Suprapubic skin (tissue), 4 donors: ENCODE measurements at places on chromosomes 11 and 22. TPM values are rescaled to one million over a fixed set of nuclear protein-coding genes. Genes with fewer than 3 reads are reported as not detected.

DNA sequence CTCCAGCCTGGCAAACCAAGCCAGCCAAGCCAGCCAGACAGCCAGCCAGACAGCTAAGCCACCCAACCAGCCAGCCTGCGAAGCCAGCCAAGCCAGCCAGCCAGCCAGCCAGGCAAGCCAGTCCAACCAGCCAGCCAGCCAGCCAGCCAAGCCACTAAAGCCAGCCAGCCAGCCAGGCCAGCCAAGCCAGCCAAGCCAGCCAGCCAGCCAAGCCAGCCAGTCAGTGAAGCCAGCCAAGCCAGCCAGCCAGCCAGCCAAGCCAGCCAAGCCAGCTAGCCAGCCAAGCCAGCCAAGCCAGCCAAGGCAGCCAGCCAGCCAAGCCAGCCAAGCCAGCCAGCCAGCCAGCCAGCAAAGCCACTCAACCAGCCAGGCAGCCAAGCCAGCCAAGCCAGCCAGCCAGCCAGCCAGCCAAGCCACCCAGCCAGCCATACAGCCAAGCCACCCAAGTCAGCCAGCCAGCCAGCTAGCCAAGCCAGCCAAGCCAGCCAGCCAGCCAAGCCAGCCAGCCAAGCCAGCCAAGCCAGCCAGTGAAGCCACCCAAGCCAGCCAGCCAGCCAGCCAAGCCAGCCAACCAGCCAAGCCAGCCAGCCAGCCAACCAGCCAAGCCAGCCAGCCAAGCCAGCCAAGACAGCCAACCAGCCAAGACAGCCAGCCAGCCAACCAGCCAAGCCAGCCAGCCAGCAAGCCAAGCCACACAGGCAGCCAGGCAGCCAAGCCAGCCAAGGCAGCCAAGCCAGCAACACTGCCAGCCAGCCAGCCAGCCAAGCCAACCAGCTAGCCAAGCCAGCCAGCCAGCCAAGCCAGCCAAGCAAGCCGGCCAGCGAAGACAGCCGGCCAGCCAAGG lies 29.7 kb downstream of the CCT8L2 start:
- no peak for DNase-seq

GRCh38 chr11:48116437-48117228 lies 100.0 kb upstream of the OR4B1 start:
- no peak for DNase-seq

- no peak for DNase-seq
Measured at GRCh38 chr11:9014826-9015225, 11.0 kb upstream of the NRIP3 start.

GRCh38 chr11:6799402-6799801 lies at the start of gene OR6A2:
Gene OR6A2, minus strand, starts transcription at chr11:6799689. Its CDS starts 3,981 bp downstream, at chr11:6795708.
- DNase-seq: no peak

NCAM1 gene
- total RNA-seq: 3.3 TPM

DNA sequence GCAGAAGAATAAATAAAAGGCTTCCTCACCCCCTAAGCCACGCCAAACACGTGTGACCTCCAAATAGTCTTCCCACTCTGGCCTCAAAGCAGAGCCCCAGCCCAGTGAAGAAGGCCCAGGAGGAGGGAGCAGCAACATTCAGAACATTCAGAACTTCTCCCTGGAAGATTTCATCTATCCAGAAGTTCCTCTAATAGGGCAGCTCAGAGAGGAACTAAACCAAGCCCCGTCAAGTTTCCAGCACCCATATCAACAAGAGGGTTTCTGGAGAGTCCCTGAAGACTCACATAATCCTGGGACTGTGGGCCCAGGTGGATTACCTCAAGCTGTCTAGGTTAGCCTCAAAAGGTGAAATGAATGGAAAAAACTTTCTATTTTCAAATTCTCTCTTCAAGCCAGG lies 39.4 kb downstream of the PC start:
- DNase-seq: no peak

GRCh38 chr22:28670756-28671155 lies 8.9 kb downstream of the TTC28 start:
- no peak for DNase-seq

GRCh38 chr11:35239471-35240075 lies 100.6 kb downstream of the CD44 start:
- DNase-seq: no peak

- DNase-seq: no peak
Measured at GRCh38 chr11:30446520-30446919, 123.6 kb downstream of the ARL14EP start.

- no peak for DNase-seq
Measured at GRCh38 chr11:71453918-71454304, 908 bp downstream of the NADSYN1 start.

DNA sequence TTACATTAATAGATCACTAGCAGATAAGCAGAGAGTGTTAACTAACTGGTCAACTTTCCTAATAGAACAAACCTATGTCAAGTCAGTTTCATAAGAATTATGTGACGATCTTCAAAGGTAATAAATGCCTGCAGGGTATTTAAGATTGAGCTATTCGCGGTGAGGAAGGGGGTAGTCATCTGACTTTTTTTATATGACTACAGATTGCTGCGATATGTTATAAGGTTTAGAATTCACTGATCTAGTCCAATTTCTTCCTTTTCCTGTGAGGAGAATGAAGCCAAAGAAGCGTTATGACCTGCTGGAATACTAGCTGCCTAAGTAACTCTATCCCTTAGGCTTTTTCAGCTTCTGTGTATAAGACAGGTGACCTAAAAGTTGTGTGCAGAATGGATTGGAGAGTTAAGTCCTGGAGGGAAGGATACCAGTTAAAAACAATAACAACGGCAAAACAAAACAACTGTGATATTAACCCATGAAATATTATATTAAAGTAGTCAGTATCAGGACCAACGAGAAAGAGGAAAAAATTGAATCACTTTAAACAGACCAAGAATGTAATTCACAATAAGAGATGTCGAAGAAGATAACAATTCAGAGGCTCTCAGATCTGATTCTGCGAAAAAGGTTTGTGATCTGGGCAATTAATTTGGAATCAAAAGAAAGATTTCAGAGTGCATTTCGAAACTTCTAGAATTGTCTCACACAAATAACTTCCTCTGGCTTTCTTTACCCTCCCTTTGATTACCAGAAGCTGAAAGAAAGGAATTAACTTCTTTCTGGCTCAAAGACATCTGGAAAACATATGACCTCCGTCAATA lies 630 bp downstream of the CASP4 start:
- DNase-seq: no peak

DNA sequence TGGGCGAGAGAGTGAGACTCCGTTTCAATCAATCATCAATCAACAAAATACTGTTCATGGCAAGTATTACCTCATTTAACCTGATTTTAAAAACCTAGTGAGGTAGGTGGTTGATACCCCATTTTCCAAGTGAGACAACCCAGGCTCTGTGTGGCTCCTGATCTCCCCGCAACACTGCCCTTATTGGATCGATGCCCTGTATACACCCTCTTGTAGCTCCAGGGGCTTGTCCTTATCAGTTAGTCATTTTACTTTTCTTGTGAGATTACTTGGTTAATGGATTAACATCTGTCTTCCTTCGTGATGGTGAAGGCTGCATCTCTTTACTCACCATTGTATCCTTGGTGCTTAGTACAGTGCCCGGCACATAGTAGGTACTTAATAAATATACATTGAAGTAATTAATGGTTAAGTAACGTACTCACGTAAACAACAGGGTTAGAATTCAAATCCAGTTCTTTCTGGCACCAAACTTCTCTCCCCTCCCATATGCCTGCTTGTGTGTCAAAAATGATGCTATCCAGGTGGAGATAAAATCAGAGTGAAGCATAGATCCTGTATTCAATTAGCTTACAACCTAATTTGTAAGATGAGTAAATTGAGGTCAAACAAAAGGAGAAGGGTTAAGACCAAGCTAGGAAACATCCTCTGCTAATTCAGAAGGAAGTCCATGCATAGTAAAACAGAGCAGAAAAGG lies 1.8 kb upstream of the PRG2 start:
- no peak for DNase-seq

GRCh38 chr11:11813288-11813962 lies 28.3 kb upstream of the USP47 start:
- DNase-seq: no peak

NLRP14 gene
- not detected for total RNA-seq

DNA sequence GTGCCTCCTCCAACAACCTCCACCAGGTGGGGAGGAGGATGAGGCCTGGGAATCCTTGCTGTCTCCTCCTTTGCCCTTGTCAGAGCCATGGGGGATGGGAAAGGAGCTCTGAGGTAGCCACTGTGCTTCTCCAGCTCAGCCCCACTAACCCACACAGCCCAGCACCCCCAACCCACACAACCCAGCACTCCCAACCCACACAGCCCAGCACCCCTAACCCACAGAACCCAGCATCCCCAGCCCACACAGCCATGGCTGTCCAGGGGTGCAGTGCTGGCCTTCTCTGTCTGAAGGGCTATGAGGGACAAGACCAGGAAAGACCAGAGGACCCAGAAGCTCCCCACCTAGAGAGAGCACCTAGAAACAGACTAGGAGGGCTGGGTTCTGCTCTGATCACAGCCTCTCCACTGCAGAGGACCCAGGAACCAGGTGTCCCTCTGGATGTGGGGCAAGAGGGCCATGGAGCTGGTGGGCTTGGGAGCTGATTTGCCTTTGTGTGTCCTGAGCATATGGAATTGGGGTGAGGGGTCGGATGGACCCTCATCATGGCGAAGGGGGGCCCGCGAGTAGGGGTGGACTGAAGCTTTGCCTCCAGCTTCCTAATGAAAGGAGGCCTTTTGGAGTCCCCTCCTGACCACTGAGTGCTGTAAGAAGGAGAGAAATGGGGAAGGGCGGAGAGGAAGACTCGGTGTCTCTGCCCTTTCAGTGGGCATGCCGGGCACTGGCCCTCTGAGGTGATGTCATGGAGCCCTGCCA lies 117.6 kb upstream of the THY1 start:
- peak; percentile 39 for DNase-seq

DNA sequence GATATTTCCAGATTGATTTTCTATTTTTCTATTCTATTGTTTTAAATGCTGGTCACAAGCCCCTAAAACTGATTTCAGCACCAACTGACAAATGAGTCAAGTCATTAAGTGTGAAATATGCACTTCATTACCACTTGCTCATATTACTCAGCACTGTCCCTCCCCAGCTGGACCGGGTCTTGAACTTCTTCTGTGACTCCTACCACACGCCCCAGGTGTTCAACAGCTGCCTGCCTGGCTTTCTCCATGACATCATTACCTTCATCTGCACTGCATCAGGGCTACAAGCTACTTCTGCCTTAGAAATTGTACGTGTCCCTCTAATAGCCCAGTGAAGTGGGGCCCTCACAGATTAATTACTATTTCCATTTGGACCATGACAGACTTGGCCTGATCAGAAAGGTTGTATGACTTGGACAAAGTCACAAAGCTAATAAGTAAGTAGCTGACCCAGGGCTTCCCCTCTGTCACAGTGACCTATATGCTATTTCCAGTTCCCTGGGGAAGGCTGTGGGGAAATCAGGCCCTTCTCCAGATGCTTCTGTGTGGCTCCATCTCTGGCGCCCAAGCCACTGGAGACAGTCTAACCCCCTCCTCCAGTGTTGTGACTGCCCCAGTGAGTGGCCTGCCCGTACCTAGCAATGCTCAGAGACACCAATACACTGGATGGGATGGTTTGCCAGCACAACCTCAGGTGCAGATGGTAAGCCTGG lies 18.1 kb downstream of the TBC1D10A start:
- DNase-seq: no peak

SVIP gene
- total RNA-seq: 10.0 TPM

- peak; percentile 88 for DNase-seq
Measured at GRCh38 chr11:77819411-77819920, 1.1 kb downstream of the RSF1 start.

DNA sequence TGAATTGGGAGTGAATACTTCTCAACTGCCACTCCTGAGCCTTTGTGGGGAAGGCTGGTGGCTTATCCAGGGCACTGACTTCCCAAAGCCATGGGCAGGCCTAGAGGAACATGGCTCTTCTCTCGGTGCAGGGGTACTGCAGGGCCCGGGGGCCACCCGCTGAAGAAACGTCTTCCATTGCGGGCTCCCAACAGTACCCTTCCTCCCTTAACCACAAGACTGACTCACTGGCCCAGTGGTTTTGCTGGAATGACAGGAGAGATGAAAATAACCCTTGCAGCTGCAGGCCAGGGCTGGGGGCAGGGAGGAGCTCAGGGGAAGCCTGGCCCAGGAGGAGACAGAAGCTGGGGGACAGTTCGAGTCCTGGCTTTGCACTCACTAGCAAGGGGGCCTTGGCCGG lies 13.5 kb downstream of the TXN2 start:
- no peak for DNase-seq

SART1 gene
- 21.1 TPM for total RNA-seq

PANX3 gene
- not detected for total RNA-seq

MMP11 gene
- not detected for total RNA-seq

ANKK1 gene
- total RNA-seq: 4.4 TPM
